ENCODE measurements at places on chromosomes 7 and 10. TPM values are rescaled to one million over a fixed set of nuclear protein-coding genes. Genes with fewer than 3 reads are reported as not detected.

LRRC61 gene
- total RNA-seq, result 33.0 TPM

GPR22 gene
- not detected for total RNA-seq

ACSM6 gene
- not detected for total RNA-seq

ANKRD2 gene
- total RNA-seq, result 0.28 TPM

- no peak for DNase-seq
Observed at GRCh38 chr7:113083132-113083815, 3.4 kb downstream of the GPR85 start.

GRCh38 chr7:84508606-84509005 lies 314.0 kb upstream of the SEMA3A start:
- DNase-seq, result no peak

GRCh38 chr10:47029181-47030009 lies 118.2 kb downstream of the PTPN20 start:
- DNase-seq, result peak; percentile 27

DNA sequence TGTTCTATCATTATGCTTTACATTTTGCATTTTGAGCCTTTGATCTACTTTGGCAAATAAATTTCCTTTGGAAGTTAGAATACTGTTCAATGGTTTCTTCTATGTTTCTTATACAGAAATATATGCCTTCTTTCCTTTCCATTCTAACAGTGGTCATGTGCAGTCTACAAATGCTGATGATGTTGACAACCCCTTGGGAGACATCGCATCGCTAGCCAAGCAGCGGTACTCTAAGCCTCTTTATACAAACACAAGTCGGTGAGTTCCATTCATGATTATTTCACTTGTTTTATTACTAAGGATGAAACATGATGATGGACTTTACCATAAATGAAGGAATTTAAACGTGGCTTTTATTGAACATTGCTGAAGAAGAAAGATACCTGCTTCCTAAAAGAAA lies 48.1 kb upstream of the ZPBP start:
- DNase-seq, result no peak

DNA sequence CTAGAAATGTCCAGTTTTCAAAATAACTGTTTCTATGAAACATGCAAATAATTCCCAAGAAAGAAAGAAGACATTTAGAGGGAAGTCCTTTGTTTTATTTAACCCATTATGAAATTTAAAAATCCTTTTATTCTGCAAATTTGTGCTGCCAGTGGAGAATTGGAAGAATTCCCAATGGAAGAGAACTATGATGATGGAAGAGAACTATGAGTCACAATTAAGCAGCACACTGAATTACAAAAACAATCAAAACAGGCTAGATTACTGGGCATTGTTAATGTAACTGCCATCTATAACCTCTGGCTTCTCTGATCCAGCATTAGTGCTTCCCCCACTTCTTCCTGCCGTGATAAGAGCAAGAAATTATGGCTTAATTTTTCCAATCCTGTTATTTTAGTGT lies 126.2 kb upstream of the FEZF1 start:
- no peak for DNase-seq

DNA sequence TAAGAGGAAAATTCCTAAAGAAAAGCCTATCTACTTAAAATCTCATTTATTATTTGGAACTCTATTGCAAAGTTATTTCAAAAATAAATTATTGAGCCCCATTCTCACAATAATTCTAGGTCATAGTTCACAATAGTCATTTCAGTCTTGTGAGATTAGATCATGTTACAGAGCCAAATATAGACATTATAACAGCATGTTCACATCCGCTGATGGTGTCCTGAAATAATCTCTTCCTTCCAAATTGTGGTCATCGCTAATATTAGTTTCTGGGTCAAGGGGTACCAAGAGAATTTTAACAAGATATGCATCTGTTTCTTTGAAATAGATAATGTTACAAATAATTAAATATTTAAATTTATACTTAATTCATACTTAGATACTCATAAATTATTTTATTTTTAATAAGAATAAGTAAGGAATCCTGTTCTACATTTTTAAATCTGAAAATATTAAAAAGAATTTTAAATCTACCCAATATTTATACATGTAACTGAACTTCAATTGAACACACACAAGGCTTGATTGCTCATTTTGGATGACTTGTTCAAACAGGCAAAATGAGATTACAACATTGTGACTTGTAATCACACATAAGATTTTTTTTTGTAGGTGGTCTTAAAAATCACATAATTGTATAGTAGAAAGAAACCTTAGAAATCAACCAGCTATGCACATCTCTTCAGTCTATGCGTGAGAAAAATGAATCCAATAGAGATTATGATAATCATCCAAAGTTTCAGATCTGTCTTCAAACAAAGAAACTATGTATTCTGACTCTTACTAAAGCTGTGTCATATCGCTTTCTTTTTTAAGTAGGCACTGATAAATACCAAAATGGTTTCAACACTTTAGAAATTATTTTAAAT lies 13.1 kb downstream of the GNAT3 start:
- DNase-seq, result no peak

- no peak for DNase-seq
Observed at GRCh38 chr7:1729773-1730172, 59.7 kb downstream of the ELFN1 start.

- peak; percentile 45 for DNase-seq
Observed at GRCh38 chr10:115093286-115093775, at the start of gene ATRNL1. Gene ATRNL1 (plus strand): TSS chr10:115093365. CDS start chr10:115093751, 386 bp downstream.

- no peak for DNase-seq
Observed at GRCh38 chr7:121002048-121002756, 13.7 kb downstream of the CPED1 start.

GRCh38 chr7:147279514-147279913 lies 1162.9 kb downstream of the CNTNAP2 start:
- no peak for DNase-seq

GRCh38 chr7:46880508-46881196 lies 701.3 kb downstream of the TNS3 start:
- no peak for DNase-seq

GRCh38 chr10:62724465-62724864 lies 80.1 kb upstream of the ADO start:
- no peak for DNase-seq

DNA sequence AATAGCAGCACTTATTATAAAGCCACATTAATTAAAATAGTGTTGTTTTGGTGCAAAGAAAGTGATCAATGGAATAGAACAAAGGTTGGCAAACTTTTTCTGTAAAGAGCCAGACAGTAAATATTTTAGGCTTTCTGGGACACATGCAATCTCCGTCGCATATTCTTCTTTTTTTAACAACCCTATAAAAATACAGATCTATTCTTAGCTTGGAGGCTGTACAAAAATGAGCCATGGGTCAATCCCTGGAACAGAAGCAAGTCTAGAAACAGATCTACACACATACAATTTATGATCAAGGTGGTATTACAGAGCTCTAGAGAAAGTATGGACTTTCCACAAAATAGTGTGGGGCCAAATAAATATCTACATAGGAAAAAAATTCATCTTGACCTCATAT lies 71.8 kb downstream of the ARHGAP21 start:
- DNase-seq, result no peak

- no peak for DNase-seq
Observed at GRCh38 chr10:80540981-80541750, 3.5 kb downstream of the SH2D4B start.

- DNase-seq, result no peak
Observed at GRCh38 chr10:48634198-48634983, 29.5 kb upstream of the ARHGAP22 start.
